ENCODE measurements at places on chromosomes 6 and 20.

- DNase-seq, result no peak
Observed at GRCh38 chr6:70131528-70131927, 171.4 kb downstream of the COL9A1 start.

GRCh38 chr6:142695016-142695415, 250.0 kb downstream of the HIVEP2 start:
- DNase-seq, result no peak

GRCh38 chr6:108851756-108852155, 3.5 kb downstream of the ARMC2 start:
- no peak for DNase-seq

GRCh38 chr20:23629542-23630391, 8.0 kb downstream of the CST3 start:
- no peak for DNase-seq

DNA sequence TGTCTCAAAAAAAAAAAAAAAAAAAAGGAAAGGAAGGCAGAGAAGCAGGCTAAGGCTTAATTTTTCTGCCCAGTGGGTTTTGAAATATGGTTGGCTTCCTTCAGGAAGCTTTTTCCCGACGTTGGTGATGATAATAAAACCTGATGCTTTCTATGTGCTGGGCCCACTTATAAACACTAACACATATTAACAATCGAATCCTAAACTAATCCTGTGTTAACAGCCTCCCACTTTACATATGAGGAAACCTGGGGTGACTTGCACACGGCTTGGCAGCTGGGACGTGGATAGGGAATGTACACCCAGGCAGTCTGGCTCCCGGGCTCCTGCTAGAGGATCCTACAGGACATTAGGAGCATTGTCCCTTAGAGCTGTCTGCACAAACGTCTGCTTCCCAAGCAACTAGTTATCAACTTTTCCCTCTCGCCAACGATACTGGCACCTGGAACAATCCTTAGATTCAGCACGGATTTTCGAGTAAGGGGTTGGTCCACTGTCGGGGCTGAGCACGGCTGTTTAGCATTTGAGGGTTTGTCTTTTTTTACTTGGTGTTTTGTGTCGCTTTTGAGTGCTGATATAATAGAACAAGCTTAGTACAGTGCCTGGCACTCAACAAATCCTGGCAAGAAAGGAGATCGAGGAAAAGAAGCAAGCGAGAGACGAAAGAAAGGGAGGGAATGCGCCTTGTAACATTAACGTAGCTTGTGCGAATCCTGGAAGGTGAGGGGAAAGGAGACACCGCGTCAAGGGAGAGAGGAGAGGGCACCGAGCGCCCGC, 622 bp upstream of the KIZ start:
- DNase-seq, result peak; percentile 46

GRCh38 chr6:165872311-165872710, 209.3 kb upstream of the PDE10A start:
- no peak for DNase-seq

- no peak for DNase-seq
Observed at GRCh38 chr6:166202321-166202733, 34.7 kb upstream of the TBXT start.

- DNase-seq, result no peak
Observed at GRCh38 chr20:11791316-11791715, 126.4 kb upstream of the BTBD3 start.

GRCh38 chr20:12256806-12257205, 339.1 kb downstream of the BTBD3 start:
- no peak for DNase-seq

- DNase-seq, result no peak
Observed at GRCh38 chr6:113211170-113211569, 646.0 kb upstream of the MARCKS start.

- no peak for DNase-seq
Observed at GRCh38 chr20:55632592-55632991, 372.7 kb downstream of the CBLN4 start.

DNA sequence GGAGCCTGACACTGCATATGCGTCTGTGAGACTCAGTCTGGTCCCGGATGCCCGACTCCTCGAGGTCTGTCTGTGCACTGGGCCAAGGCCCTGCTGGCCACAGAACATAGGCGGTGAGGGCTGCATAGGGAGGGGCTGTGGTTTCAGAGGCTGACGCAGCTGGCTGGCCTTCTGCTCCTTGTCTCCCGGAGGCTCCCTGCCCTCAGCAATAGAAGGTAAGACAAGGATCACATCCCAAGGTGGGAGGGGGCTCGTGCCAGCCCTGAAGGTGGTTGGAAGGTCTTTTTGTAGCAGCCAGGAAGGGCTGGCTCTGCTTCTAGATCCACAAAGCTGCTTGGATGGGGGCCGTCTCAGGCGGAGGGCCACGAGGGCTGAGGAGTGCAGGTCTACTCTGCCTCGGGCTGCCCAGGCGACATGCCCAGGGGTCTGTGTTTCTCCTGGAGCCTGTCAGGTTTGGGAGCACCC, 239.8 kb upstream of the SULF2 start:
- peak; percentile 77 for DNase-seq

DNA sequence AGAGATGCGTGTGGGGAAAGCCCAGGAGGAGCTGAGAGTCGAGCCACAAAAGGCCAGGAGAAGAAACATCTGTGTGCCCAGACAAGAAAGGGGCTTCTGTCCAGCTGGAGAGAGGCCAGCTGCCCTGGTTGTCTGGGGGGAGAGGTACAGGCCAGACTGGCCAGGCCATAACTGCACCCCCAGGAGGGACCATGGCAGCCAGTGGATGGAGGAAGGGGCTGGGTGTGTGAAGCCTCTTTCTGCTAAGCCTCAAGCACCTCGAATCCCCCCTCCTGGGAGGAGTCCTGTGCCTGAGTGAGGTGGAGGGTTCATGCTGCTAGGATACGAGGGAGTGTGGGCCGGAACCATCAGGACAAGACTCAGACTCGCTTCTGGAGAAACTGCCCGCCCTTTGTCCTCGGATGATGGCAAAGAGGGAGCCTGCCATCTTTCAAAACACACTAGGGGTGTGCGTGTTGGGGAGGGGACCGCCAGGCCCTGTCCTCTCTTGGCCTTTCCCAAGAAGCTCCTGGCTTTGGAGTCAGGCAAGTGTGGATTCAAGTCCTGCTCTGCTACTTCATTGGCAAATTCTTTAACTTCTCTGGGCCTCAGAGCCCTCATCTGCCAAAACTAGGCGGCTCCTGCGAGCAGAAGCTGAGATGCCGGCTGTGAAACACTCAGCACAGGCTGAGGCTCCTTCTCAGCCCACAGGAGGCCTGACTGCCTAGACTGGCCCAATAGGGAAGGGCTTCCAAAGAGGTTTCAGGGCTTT, 90.3 kb downstream of the ASXL1 start:
- no peak for DNase-seq

- DNase-seq, result no peak
Observed at GRCh38 chr20:31933698-31934097, 18.1 kb downstream of the PDRG1 start.

DNA sequence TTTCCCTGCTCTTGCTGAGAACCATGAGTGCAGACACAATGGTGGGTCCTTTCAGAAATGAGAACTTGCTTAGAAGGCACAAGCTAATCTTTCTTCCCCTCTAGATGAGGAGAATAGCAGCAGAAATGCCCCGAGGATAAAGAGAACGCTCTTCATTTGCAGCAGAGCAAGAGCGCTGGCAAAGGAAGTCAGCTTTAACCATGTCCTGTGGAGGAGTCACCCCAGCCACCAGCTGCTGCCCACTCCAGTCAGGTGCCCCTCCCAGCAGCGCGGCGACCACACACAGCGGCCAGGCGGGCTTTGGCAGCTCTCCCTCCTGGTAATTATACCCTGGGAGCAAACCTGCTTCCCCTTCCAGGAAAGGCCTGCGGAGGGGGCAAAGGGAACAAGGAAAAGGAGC, 42.4 kb upstream of the EMILIN3 start:
- DNase-seq, result no peak

Data from brain microvascular endothelial cell (primary cell).